ENCODE measurements at places on chromosomes 2 and 18.

DNA sequence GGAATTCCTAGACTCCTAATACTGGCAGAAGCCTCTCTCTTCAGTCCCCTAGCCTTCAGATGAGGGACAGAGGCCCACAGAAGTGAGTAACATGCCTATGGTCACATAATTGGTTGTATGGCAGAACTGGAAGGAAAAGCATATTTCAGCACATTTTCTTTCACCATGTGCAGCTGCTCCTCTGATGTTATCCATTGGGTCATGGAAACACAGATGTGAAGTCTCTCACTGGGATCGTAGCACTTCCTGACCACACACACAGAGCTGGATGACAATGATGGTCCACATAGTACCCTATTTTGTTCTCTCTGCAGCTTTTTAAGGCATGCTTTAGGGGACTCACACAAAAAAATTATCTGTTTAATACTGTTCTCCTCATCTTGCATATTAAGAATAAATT, 24.5 kb downstream of the MYO3B start:
- DNase-seq, result no peak

DNA sequence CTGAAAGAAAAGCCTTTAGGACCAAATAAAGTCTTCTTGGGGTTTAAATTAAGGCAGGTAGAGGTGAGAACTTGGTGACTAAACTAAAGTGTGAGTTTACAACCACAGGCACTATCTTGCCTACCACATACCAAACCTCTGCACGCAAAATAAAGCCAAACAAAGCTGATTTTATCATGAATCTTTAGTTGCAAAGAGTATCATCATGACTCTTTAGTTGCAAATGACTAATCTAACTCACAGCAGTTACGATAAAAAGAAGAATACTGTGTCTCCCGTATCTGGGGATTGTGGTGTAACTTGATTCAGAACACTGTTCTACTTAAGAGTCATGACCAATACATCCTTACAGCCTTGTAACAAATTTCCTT, 11.2 kb downstream of the CFAP210 start:
- no peak for DNase-seq

- DNase-seq, result no peak
Measured at GRCh38 chr2:65504814-65505697, 72.7 kb upstream of the SPRED2 start.

DNA sequence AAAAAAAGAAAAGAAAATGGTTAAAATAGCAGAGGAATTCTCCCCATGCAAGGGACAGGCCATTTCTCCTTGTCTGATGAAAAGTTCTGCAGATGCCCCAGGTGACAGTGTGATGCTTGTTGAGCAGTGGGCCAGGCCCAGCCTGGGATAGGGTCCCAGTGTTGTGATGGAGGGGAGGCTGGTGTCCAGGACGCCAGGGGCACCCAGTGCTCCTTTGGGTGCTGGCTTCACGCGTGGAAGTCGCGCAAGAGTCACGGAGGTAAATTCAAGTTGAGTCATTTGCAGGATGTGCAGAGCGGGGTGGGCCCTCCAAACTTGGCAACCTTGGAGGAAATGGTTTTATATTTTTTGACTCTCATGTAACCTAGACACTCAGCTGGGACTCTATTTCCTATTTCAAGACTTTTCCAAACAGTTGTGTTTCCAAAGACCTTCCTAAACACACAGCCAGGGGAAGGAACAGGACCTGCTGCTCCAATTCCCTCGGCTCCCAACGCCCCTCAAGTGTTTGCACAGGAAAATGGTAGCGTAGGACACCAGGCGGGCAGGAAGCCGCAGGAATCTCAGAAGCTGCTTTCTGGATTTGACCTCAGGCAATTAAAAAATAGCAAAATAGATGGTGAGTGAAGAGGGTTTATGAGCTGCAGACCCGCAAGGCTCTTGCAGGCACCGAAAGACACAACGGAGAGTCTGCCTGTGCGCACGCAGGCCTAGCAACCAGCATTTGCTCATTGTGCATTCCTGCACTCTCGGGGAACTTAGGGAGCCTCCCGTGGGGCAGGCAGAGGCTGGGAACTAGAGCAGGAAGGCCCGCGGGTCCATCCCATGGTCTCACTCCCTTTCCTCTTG, 107.1 kb upstream of the ODC1 start:
- DNase-seq, result no peak

- DNase-seq, result no peak
Measured at GRCh38 chr2:86673986-86674670, 46.0 kb upstream of the RMND5A start.

DNA sequence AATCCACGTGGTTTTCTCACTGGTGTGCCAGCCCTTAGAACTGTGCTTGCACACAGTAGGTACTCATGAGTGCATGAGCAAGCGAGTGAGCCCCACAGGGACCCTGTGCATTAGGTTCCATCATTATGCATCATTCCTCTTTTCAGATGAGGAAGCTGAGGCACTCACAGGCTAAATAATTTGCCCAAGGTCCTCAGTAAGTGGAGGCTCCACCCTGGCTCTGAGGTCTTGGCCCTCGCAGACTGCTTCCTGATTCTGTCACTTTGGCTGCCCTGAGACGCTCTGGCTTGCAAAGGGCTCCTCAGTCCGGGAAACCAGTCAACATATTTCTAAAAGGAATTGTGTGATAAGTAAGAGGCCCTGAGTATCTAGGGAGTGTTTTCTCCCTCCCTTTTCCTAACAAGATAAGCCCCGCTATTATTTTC, 71.7 kb downstream of the IL1R2 start:
- DNase-seq, result no peak

- DNase-seq, result no peak
Measured at GRCh38 chr18:76353500-76353899, 141.5 kb downstream of the ZNF516 start.

All from activated gamma-delta T cell treated with anti-CD3 and anti-CD28 coated beads, Interleukin-2, amount 50 U/mL, for 16 hours (primary cell).